NCI-H2171 treated with DMSO at 0.1 percent for 48 hours (cell line): ENCODE measurements at places on chromosomes 7 and 10.

DNA sequence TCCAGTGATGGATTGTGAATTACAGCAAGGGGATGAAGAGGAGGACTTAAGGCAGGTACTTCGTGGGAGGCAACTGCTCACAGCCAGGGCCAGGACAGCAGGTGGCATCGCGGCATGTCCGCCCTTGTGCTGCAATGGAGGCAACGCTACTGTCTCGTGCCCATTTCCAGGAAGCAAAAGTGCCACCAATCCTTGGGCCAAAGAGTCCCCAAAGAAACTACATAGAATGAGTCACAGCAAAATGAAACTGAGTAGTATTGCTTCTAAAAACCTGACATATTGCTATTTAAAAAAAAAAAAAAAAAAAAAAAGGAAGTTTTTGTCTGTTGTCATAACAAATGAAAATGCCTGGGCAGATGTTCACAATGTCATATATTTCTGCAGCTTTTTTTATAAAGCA, 46.6 kb downstream of the RSU1 start:
- DNase-seq = no peak

DNA sequence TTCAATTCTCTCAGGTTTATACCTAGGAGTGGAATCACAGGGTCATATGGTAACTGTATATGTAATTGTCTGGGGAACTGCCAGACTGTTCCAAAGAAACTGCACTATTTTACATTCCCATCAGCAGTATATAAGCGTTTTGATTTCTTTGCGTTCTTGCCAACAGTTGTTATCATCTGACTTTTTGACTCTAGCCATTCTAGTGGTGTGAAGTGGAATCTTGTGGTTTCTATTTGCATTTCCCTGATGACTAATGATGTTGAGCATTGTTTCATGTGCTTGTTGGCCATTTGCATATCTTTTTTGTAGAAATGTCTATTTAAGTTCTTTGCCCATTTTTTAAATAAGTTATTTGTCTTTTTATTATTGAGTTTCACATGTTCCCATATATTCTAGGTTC, 44.3 kb upstream of the ZC3HAV1 start:
- no peak for DNase-seq

- no peak for DNase-seq
Measured at GRCh38 chr10:17768957-17769356, 17.0 kb downstream of the TMEM236 start.

GRCh38 chr10:4332764-4333458, 493.1 kb upstream of the AKR1E2 start:
- DNase-seq = no peak

DNA sequence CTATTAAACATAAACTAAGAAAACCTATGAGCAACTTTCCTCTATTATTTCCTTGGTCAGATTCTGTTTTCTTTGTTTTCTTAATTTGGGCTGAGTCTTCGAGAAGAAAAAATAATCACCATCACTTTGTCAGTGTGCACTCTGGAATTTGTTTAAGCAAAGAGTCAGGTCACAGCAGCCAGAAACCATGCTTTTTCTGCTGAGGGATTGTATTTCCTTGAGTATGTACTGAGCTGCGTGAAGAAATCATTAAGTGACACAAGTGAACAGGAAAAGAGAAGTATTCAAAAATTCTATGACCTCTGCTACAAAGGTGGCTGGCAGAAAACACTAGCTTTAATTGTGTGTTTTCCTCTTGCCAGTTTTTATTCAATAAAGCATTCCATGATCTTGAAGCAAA, 249.6 kb downstream of the VTI1A start:
- no peak for DNase-seq

GRCh38 chr10:42638821-42639270, 476 bp upstream of the ZNF33B start:
- DNase-seq = no peak

GRCh38 chr7:151185762-151186639, 1.0 kb downstream of the ASB10 start:
- no peak for DNase-seq

GRCh38 chr7:77327067-77327931, 88.8 kb downstream of the GSAP start:
- DNase-seq = no peak

DNA sequence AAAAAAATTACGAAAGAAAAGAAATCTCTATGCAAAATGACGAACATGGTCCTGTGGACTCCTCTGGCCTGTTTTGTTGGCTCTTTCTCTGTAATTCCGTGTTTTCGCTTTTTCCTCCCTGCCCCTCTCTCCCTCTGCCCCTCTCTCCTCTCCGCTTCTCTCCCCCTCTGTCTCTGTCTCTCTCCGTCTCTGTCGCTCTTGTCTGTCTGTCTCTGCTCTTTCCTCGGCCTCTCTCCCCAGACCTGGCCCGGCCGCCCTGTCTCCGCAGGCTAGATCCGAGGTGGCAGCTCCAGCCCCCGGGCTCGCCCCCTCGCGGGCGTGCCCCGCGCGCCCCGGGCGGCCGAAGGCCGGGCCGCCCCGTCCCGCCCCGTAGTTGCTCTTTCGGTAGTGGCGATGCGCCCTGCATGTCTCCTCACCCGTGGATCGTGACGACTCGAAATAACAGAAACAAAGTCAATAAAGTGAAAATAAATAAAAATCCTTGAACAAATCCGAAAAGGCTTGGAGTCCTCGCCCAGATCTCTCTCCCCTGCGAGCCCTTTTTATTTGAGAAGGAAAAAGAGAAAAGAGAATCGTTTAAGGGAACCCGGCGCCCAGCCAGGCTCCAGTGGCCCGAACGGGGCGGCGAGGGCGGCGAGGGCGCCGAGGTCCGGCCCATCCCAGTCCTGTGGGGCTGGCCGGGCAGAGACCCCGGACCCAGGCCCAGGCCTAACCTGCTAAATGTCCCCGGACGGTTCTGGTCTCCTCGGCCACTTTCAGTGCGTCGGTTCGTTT, 83.5 kb upstream of the SLF2 start:
- DNase-seq = no peak

- no peak for DNase-seq
Measured at GRCh38 chr7:105786520-105787470, 89.6 kb downstream of the ATXN7L1 start.

DNA sequence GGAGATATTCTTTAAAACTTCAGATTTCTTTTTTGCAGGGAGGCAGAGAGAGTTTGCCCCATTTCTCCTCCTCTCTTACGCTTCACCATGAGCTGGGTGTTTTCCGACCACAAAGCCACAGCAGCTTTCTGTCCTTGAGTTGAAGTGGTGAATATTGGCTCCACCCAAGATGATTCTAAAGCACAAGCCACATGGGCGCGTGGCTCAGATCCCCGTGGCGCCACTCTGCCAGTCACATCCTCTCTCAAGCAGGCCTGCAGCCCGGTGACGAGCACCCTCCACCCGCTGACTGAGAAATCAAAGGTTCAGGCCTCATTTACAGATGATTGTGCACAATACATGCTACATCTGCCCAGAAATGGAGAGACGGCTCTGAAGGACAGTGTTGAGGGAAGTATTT, 27.6 kb upstream of the RNF32 start:
- no peak for DNase-seq

DNA sequence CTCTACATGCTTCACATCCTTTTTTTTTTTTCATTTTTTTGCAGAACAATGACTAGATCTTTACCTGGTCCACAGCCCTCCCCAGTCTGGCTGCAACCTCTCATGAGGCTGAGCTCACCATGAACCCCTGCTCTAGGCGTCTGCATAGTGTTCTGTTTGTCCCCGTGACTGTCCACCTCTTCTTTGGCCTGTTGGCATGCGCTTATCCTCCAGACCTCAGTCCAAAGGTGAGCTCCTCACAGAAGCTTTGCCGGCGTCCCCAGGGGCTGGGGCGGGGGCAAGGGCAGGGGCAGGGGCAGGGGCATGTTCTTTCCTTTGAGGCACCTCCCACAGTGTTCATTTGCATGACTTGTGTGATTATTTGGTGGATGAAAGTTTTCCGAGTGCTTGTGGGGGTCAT, 218.4 kb upstream of the ZNF32 start:
- DNase-seq = no peak

DNA sequence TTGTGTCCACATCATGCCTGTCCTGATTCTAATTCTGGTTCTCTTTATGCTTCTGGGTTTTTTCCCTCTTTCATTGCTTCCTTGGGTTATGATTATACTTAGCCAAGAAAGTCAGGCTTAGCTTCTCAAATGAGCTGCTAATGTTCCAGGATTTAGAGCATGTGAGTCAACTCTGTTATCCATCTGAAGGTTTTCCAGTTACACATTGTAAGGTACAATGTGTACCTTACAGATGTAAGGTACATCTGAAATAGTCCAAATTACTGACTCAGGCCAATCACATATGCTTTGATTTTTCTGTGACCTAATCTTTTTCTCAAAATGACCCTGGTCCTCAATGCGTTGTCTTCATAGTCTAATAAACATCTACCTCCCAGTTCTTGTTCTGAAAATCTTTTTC, 13.3 kb upstream of the MIOS start:
- DNase-seq = no peak

- DNase-seq = no peak
Measured at GRCh38 chr10:83254698-83255097, 884.6 kb upstream of the GHITM start.
